AG08396 (cell line): ENCODE measurements at places on chromosomes 1 and 21.

- DNase-seq: no peak
Observed at GRCh38 chr1:9422911-9423505, 116.3 kb upstream of the SLC25A33 start.

DNA sequence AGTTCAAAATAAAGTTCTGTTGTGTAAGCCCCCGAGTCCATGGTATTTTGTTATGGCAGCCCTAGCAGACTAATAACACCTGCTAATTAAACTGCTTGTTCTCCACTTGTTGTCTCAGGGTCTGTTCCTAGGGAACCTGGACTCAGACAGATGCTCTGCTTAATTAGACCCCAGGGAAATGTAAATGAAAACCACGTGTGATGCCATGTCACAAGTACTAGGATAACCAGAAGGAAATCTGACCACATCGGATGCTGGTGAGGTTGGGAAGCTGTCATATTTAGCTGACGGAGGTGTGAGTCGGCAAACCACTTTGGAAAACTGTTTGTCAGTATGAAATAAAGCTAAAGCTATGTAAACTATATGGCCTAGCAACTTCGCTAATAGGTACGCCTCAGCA, 19.6 kb downstream of the EDN2 start:
- DNase-seq: no peak

DNA sequence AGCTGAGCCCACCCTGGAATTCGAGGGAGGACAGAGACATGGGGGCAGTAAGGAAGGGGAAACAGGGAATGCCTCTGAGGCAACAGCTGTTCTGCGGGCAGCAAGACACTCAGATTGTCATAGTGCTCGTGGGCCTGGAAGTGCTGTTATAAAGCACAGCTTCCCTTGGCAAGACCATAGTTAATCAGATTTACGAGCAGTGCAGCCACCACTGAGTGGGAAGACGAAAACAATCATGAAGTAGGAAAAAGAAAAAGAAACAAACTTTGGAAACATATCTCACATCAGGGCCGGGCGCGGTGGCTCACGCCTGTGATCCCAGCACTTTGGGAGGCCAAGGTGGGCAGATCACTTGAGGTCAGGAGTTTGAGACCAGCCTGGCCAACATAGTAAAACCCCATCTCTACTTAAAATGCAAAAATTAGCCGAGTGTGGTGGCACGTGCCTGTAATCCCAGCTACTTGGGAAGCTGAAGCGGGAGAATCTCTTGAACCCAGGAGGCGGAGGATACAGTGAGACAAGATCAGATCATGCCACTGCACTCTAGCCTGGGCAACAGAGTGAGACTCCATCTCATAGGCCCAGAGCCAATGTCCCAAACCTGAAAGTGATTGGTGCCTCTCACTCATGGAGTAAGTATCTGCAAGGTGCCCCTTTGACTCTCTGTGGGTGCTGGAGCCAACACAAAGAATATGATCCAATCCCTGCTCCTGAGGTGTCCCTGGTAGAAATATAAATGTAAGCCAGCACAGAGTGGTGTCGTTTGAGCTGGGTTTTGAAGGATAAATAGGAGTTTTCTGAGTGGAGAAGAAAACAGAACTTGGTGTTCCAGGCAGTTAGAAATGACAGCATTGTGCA, 55.6 kb upstream of the GPR153 start:
- DNase-seq: no peak

DNA sequence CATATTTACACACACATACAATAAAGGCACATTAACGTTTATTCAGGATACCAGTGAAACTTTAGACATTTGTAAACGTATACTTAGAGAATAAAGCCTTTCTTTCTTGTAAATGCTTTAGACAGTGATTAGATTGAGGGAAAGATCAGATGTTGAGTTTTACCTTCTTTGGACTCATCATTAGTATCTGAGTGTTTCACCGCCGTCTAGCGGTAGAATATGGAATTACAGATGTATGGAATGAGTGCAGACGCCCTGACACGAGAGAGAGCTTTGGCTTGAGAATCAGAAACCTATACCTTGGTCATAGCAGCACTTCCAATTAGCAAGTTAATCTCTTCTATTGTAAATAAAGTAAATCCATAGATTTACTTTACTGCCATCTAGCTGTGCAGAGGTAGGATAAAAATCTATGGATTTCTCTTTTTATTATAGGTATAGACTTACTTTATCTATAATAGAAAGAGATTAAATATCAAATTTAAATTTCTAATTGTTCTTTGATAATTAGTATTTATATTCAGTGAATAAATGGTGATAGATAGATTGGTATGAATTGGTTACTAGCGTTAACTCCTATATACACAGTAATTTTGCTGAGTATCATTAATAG, 12.6 kb downstream of the FLG2 start:
- DNase-seq: peak; percentile 22

- DNase-seq: no peak
Observed at GRCh38 chr1:12053752-12054548, 9.2 kb upstream of the TNFRSF8 start.

GRCh38 chr21:41861987-41862386, 17.2 kb downstream of the PRDM15 start:
- no peak for DNase-seq

GRCh38 chr1:119799599-119800177, 11.6 kb downstream of the REG4 start:
- no peak for DNase-seq

DNA sequence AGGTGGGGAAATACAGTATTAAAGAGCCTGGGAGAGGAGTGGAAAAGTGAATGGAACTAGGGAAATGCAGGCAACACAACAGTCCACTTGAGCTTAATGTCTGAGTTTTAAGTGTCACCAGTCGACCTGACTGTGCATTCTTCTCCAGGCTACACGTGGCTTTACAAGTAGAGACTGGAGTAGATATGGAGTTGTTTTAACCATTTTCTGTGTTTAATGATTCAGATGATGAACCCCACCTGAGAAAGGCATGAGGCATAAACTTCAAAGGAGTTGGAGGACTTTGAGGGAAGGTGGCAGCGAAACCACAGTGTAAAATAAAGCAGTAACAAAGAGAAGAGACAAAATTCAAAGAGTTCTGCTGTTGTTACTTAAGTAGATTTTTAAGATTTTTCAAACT, 12.6 kb downstream of the FUBP1 start:
- no peak for DNase-seq

DNA sequence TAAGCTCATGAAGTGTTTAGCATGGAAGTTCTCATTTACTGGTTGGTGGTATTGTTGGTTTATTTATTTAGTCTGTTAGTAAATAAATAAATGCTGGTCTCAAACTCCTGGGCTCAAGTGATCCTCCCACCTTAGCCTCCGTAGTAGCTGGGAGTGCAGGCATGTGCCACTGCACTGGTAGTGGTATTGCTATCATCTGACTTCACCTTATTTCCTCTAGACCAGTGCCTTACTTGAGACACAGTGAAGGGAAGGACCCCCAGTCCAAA, 1.4 kb upstream of the SLC2A1 start:
- no peak for DNase-seq
